ENCODE measurements at places on chromosomes 5 and 9.
A peak's percentile ranks its signal among the peaks of the same experiment; 100 is the strongest.

- peak; percentile 36 for DNase-seq
Observed at GRCh38 chr5:9015260-9015936, 530.5 kb downstream of the SEMA5A start.

GRCh38 chr5:94240993-94241651 lies 377.3 kb downstream of the KIAA0825 start:
- DNase-seq, result peak; percentile 56

- DNase-seq, result peak; percentile 42
Observed at GRCh38 chr5:120682851-120683250, 218.8 kb downstream of the PRR16 start.

DNA sequence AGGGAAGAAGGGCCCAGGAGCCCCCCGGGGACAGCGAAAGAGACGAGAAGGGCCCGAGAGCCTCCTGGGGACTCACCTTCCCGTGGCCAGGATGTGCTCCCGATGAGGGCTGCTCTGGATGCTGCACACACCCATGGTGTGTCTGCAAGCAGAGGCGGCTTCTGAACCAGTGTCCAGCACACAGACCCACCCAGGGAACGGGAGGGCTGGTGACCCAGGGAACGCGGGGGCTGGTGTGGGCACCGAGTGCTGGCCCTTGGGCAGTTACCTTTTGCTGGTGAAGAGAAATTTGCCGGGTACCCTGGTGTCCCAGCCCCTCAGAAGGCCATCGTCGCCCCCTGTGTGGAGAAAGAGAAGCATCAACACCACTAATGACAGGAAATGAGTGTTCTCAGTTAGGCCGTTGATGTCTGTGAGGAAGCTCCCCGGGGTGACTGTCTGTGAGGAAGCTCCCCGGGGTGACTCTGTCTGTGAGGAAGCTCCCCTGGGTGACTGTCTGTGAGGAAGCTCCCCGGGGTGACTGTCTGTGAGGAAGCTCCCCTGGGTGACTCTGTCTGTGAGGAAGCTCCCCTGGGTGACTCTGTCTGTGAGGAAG lies 13.2 kb downstream of the MRPL41 start:
- no peak for DNase-seq

- DNase-seq, result no peak
Observed at GRCh38 chr9:71822456-71822855, 54.1 kb upstream of the CEMIP2 start.

Data from AG20443 (cell line).